ENCODE measurements at places on chromosomes 2 and 18. TPM values are rescaled to one million over a fixed set of nuclear protein-coding genes. Genes with fewer than 3 reads are reported as not detected.

Gene RBBP8
- total RNA-seq = 27.7 TPM

Gene WDR35
- total RNA-seq = 15.6 TPM

Gene VIT
- 0.12 TPM for total RNA-seq

Gene MC2R
- not detected for total RNA-seq

Gene RGPD3
- total RNA-seq = 0.13 TPM

Gene CROCC2
- total RNA-seq = under 0.01 TPM

Gene CD302
- total RNA-seq = 9.0 TPM

Gene ANKRD29
- 4.9 TPM for total RNA-seq

Gene PFN4
- total RNA-seq = 0.56 TPM

Gene ACMSD
- not detected for total RNA-seq

Data from aortic smooth muscle cell (primary cell).